ENCODE measurements at places on chromosomes 12 and 14. TPM values are rescaled to one million over a fixed set of nuclear protein-coding genes. Genes with fewer than 3 reads are reported as not detected.

Gene SSTR1
- total RNA-seq = 0.23 TPM

Gene RIPK3
- total RNA-seq = 0.35 TPM

Gene EPYC
- not detected for total RNA-seq

Gene CDCA3
- total RNA-seq = 2.6 TPM

Gene SPSB2
- 5.5 TPM for total RNA-seq
